Ureter (tissue), 1 donor: ENCODE measurements at places on chromosomes 5 and 9. TPM values are rescaled to one million over a fixed set of nuclear protein-coding genes. Genes with fewer than 3 reads are reported as not detected.

DNA sequence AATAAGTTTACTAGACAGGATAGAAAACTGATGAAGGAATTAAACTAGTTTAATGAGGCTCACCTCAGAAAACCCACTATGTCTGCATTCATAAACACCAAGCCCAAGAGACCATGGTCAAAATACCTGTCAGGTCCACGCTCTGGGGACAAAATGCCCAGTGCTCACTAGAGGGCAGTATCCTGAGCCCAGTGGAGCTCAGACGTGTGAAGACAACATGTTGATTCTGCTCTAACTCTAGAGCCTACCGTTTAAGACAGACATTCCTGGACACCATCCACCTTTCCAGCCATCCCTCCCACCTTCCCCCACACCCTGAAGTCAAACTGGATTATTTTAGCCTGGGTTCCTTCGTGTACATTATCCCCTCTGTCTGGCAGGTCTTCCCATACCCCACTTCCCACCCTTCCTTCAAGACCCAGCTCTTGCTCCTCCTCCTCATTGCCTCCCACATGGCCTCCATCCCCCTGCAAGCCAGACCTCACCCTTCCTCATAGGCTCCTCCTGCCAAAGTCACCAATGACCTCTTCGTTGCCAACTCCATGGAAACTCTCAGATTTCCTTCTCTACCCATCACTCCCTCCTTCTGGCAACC, 142.3 kb upstream of the FSTL4 start:
- DNase-seq = no peak

The BTNL8 gene
- not detected for total RNA-seq

The PCDHB4 gene
- total RNA-seq = 2.2 TPM

The DDX4 gene
- total RNA-seq = not detected

DNA sequence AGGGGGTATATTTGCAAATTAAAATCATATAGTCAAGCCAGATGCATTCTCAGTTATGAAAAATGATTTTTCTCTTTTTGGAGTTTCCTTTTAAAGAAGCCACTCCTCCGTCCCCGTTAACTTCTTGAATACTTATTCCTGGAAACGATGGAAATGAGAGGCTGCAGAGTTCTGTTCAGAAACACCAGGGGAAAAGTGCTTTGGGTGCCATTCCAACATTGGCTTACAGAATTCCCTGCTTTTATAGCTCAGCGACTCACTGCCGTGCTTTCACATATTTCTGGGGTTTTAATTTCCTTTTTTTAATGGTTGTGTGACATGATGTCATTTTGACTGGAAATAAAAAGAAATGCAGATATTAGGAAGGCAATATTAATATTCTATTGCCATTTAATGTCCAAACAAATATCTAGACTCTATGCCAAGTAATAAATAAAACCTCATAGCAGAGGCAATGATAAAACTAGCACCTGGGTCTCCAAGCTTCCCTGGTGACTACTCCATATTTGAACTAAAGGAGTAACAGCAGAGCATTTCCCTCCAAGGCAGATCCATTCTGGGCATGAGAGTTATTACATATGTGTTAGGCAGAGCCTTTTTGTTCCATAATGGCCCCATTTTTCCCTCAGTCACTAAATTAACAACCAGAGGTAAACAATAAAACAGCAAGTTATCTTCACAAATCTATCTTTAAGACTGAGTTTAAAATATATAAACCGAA, 363.4 kb downstream of the EBF1 start:
- no peak for DNase-seq

- no peak for DNase-seq
Observed at GRCh38 chr5:98050583-98050982, 722.9 kb upstream of the RGMB start.

DNA sequence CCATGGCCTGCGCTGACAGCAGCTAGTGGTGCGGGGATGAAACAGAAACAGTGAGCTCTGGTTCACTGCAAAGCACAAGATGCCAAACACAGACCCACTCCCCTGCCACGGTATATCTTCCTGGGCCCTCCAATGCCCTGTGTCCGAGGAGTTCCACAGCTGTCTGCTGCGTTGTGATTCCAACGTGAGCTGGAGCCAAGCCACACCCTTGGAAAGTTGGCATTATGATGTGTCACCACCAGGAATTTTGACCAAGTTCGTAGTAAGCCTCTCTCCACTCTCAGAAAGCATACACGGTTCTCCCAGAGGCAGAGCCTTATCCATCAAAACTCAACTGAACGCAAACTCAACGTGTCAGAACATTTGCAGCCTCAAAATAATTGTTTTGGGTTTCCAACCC, 55.6 kb downstream of the MACROH2A1 start:
- no peak for DNase-seq

The PDGFRB gene
- total RNA-seq = 108 TPM

DNA sequence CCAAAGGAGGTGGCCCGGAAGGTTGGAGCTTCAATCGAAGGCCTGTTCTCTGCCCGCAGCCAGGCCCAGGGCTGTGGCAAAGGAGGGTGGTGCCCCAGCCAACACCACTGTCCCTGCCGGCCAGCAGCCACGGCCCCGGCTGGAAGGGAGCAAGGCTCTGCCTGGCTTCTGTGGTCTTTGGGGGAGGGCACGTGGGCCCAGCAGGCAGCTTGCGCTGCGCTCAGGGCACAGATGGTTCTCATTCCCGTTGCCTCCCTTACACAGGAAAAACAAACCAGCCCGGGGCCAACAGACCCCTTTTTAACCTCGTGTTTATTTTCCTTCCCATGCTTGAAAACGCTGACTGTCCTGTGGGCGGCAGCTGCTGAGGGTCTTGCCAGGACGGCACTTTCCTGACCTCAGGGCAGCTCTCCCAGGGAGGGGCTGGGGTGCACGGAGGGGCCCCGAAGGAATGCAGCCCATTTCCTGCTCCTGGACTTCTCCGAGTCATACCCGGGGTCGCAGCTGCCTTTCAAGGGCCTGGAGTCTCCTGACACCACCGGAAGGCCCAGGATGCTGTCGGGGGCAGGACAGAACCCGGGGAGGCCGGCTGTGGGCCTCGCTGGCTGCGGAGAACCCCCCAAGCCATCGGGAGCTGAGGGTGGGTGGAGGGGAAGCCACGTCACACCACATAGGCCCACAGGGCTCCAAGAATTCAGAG, 1.1 kb upstream of the GPSM1 start:
- no peak for DNase-seq

GRCh38 chr9:89426384-89426961, 71.4 kb downstream of the SEMA4D start:
- DNase-seq = no peak

The GMCL2 gene
- not detected for total RNA-seq

DNA sequence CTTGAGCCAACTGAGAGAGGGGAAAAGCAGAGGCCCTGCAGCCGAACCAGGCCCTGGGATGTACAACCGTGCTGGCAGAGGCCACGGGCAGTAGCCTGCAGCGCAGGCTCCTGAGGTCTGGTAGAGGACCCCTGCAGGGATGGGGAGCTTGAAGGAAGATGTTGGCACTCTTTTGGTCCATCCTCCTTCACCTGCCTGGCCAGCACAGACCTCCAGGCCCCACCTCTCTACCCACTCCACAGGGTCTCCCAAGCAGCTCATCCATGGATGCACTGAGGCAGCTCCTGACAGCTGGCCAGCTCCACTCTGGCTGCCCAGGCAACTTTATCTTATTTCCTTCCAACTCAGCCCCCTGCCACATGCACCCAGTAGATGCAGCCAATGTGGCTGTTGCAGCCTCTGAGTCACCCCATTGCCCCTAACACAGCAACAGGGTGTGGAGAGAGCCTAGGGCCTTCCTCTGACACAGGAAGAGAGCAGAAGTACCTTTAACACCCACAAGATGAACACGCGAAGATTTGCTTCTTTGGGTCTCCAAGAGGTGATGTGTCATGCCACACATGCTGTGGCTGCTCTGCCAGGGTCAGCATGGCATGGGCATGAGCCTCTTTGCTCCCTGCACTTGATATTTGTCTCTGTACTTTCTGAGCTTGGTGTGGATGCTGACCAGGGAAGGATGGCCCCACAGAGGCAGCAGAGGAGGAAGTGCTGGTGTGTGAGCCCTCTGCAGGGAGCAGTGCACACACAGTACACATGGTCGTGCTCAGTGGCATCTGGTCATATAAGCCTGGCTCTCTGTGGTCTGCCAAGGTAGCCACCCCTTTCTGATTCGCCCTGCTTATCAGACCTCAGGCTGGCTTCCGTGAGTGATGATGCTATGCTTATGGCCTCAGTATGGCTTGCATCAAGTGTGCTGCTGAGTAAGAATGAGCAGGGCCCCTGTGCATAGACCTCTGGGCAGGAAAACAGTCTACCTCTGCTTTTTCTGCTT, 117.2 kb downstream of the NRG2 start:
- no peak for DNase-seq

The CFAP90 gene
- total RNA-seq = 1.1 TPM

The MXD3 gene
- 7.8 TPM for total RNA-seq

The GHR gene
- total RNA-seq = 3.6 TPM

The SLC6A3 gene
- 0.57 TPM for total RNA-seq

GRCh38 chr5:135329913-135330797, 68.9 kb downstream of the MACROH2A1 start:
- no peak for DNase-seq

The C9orf153 gene
- 0.36 TPM for total RNA-seq

GRCh38 chr5:178306430-178307225, 74.0 kb upstream of the PHYKPL start:
- no peak for DNase-seq

GRCh38 chr9:1094749-1095148, 44.6 kb downstream of the DMRT2 start:
- no peak for DNase-seq

DNA sequence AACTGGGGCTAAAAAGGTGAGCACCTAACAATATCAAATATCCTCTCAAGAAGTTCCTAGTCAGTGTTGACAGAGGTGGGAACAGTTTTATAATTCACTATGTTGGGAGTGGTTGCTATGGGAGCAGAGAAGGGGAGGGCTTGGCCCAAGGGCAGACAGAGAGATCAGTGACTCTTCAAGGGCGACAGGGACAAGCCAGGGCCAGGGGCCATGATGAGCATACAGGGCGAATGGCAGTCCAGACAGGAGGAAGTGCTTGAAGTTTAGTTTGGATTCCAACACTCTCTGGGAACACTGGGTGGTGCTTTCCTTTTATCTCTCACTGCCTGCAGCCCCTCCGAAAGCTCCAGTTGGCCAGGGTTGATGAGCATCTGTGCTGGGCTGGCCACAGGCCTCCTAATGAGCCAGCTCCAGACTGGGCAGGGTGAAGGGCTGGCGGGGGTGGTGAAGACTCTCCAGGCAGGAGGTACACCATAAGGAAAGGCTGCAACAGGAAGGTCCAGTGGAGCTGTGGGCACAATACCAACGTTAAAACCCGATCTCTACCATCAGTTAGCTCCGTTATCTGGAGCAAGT, 111.3 kb downstream of the TMEM174 start:
- no peak for DNase-seq

The GPX3 gene
- total RNA-seq = 160 TPM

DNA sequence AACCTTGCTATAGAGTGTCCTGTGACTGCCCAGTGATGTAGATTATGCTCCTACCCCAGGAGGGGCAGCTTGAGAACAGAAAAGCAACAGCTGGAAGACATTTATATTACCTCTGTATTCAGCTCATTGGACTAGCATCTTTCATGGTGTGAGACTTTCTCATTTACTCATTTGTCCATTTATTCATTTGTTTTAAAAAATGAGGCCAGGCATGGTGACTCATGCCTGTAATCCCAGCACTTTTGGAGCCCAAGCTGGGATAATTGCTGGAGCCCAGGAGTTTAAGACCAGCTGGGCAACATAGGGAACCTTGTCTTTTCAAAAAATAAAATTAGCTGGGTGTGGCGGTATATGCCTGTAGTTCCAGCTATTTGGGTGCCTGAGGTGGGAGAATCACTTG, 130.0 kb upstream of the LHFPL2 start:
- no peak for DNase-seq

DNA sequence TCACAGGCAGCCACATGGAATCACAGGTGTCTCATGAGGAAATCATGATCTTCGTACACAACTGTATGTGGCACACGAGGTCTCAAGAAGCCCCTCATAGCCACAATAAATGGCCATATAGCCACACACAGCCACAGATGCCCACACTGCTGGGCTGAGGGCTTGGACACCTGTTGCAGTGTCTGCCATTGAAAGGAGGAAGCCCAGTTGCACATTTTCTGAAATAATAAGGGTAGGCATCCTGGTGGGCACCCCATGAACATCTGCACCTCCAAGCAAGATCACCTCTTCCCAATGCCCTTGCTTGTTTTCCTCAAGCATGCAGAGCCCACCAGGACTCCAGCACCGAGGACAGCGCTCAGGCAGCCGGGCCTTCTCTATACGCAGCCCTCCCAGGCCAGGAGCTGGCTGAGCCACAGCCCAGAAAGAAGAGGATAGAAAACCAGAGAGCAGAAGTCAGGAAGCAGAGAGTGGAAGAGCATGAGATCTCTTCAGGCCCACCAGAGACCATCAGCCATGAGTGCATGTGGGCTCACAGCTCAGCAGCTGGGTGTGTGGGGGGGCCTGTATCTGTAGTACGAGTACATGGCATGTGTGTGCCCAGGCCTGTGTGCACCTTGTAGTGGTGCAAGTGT, 1.0 kb upstream of the ACSL6 start:
- DNase-seq = peak; percentile 51

GRCh38 chr5:169732841-169733240, 95.8 kb downstream of the DOCK2 start:
- DNase-seq = no peak

DNA sequence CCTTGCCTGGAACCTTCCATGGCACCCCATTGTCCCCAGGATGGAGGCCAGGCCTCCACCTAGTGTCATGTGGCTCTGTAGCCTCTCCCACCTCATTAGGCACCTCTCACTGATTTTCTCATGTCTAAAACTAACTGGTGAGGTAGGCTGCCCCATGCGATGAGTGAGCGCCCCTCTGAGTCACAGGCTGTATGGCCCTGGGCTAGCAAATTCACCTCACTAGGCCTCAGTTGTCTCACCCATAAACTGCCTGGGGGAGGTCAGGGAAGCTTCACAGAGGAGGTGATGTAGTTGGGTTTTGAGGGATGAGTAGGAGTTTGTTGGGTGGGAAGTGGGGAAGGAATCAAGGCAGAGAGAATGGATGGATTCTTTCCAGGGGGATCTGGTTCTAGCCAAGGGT, 8.8 kb downstream of the RXRA start:
- DNase-seq = no peak

The OR13F1 gene
- not detected for total RNA-seq

The HSD17B4 gene
- total RNA-seq = 438 TPM

- no peak for DNase-seq
Observed at GRCh38 chr5:136420168-136420898, 55.0 kb upstream of the TRPC7 start.

The FBXO4 gene
- total RNA-seq = 16.2 TPM

DNA sequence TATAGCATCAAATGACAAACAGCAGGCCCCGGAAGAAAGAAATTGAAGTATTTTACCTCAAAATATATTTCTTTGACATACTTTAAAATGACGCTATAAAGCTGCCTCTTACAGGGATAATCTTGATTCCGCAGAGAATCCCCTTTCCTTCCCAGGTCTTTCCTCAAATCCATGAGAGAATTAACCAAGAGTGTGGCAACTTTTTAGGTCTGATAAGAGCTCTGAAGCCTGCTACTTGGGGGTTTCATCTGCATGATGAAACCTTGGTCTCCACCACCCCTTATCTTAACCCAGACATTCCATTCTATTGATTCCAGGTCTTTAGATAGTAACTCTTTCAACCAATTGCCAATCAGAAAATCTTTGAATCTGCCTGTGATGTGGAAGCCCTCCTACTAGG, 173.8 kb downstream of the CEMIP2 start:
- no peak for DNase-seq

The BTNL9 gene
- 26.0 TPM for total RNA-seq

GRCh38 chr9:114276908-114277821, 45.7 kb upstream of the ORM1 start:
- DNase-seq = no peak
